ENCODE measurements at places on chromosomes 16 and 17. TPM values are rescaled to one million over a fixed set of nuclear protein-coding genes. Genes with fewer than 3 reads are reported as not detected.

The ZSCAN10 gene
- 0.76 TPM for total RNA-seq

The SMIM5 gene
- 0.12 TPM for total RNA-seq

The PRCD gene
- total RNA-seq, result not detected

The TMC7 gene
- 5.2 TPM for total RNA-seq

The CISD3 gene
- total RNA-seq, result 50.2 TPM

The MYH11 gene
- 0.61 TPM for total RNA-seq

The TBC1D3I gene
- 0.17 TPM for total RNA-seq

The CACNG5 gene
- total RNA-seq, result not detected

The PIRT gene
- total RNA-seq, result not detected

The ZBTB4 gene
- 17.1 TPM for total RNA-seq

The CA5A gene
- total RNA-seq, result not detected

The C17orf50 gene
- total RNA-seq, result not detected

The PLA2G10 gene
- total RNA-seq, result not detected

The MEAK7 gene
- 32.2 TPM for total RNA-seq

Data from HCT116 (cell line).